ENCODE measurements at places on chromosomes 6 and 20. TPM values are rescaled to one million over a fixed set of nuclear protein-coding genes. Genes with fewer than 3 reads are reported as not detected.
A peak's percentile ranks its signal among the peaks of the same experiment; 100 is the strongest.

ZNF292 gene
- 81.8 TPM for total RNA-seq

HLA-DRB1 gene
- total RNA-seq, result 12.7 TPM

BEND6 gene
- not detected for total RNA-seq

HLA-DQA2 gene
- total RNA-seq, result not detected

SNX9 gene
- total RNA-seq, result 43.3 TPM

- H3K27me3 ChIP-seq, result peaks cover 2% of the 10 kb centered on the region
- no peak overlapping the region for H3K4me3 ChIP-seq
- H3K36me3 ChIP-seq, result no peaks in the 10 kb centered on the region
- no peaks in the 10 kb centered on the region for H3K4me1 ChIP-seq
- no peak overlapping the region for H3K27ac ChIP-seq
These were observed 27.5 kb downstream of the PXDC1 start for GRCh38 chr6:3723966-3724365.

DNA sequence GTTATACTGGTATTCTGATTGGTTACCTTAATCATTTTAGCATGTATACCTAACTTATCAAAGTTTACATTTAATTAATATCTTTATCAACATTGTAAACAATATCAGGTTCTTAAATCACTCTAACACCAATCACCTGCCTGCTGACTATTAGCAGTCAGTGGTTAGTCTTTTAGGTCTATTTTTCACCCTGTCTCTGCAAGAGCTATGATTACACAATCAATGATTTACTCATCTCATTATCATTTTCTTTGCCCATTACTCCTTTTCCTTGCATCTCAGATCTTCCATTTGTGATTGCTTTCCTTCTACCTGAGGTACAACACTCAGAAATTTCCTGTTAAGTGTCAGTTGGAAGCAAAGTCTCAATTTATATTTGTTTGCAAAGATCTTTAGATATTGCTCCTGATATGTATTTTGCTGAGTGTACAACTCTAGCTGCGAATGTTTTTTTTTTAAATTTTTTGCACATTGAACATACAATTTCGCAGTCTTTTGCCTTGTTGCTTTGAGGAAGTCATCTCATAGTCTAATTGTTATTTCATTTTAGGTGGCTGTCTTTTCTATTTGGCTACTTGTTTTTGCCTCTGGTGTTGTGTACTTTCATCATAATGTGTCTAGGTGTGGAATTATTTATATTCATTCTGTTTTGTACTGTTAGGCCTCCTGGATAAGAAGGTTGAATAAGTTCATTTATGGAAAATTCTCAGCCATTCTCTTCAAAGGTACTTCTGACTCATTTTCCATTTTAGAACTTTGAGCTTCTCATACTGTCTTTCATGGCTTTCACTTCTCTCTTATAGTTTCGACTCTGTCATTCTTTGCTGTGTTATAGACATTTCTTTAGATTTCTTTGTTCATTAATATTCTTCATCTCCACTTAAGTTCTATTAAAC lies 104.9 kb upstream of the CEP162 start:
- H3K4me1 ChIP-seq, result no peaks in the 10 kb centered on the region
- no peaks in the 10 kb centered on the region for H3K27me3 ChIP-seq
- no peak overlapping the region for H3K4me3 ChIP-seq
- no peak overlapping the region for H3K27ac ChIP-seq
- H3K36me3 ChIP-seq, result no peaks in the 10 kb centered on the region

DNA sequence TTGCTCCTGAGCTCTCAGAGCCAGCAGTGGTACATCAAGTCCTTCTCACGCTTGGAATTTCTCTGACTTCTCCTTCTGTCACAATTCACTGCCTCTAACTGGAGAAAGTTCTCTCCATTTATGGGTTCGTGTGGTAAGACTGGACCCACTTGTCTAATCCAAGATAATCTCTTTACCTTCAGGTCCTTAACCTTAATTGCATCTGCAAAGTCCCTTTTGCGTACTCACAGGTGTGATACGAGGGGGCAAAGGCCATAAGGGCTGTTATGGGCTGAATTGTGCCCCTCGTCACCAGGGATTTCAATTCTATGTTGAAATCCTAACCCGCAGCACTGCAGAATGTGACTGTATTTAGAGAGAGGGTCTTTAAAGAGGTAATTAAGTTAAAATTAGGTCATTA lies 27.5 kb upstream of the TBC1D22B start:
- H3K27ac ChIP-seq, result no peak overlapping the region
- H3K27me3 ChIP-seq, result peaks cover 6% of the 10 kb centered on the region
- peaks cover 7% of the 10 kb centered on the region for H3K4me1 ChIP-seq
- H3K36me3 ChIP-seq, result no peaks in the 10 kb centered on the region
- DNase-seq, result no peak

DNA sequence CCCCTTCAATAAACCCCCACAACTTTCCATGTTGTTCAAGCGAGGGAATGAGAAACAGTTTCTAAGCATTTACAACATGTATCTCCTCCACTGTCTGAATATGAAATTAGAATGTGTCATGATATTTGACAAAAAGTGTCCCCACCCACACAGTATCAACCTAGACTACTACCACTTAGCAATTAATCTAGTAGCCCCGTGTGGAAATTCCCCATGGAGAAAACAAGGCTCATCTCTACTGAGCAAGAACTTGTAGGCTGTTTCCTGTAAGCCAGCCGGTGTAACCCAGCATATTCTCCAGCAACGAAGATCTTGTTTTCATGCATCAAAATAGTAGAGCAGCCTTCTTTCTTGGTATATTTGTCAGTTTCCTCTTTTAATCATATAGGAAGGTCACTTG lies 115.0 kb downstream of the IRF4 start:
- H3K4me1 ChIP-seq, result peaks cover 100% of the 10 kb centered on the region
- DNase-seq, result peak; percentile 77
- H3K36me3 ChIP-seq, result peaks cover 30% of the 10 kb centered on the region
- H3K27me3 ChIP-seq, result no peaks in the 10 kb centered on the region

GRCh38 chr20:4014031-4014474 lies 1.3 kb downstream of the RNF24 start:
- H3K36me3 ChIP-seq, result peaks cover 4% of the 10 kb centered on the region
- peaks cover 2% of the 10 kb centered on the region for H3K27me3 ChIP-seq
- H3K27ac ChIP-seq, result peak overlapping the region; percentile 83
- peak; percentile 44 for DNase-seq

- DNase-seq, result no peak
- H3K4me1 ChIP-seq, result peaks cover 5% of the 10 kb centered on the region
- H3K4me3 ChIP-seq, result no peak overlapping the region
- no peaks in the 10 kb centered on the region for H3K36me3 ChIP-seq
These were observed 23.8 kb upstream of the TMEM30A start for GRCh38 chr6:75308250-75308988.

DNA sequence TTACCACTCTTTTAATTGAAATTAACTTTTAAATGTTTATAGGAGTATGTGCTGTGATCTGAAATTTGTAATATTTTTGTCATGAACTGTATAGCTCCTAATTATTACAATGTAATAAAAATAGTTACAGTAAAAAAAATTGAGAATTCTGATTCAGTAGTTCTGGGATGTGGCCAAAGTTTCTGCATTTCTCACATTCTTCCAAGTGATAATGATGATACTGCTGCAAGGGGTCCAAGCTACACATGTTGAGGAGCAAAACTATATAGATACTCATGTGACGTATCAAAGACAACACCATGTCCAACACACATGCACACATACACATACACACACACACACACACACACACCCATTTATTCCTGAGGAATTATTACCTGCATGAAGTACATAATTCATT lies 71.0 kb upstream of the FAM83B start:
- no peaks in the 10 kb centered on the region for H3K27me3 ChIP-seq
- no peak overlapping the region for H3K27ac ChIP-seq
- H3K4me1 ChIP-seq, result no peaks in the 10 kb centered on the region
- no peak overlapping the region for H3K4me3 ChIP-seq
- no peaks in the 10 kb centered on the region for H3K36me3 ChIP-seq

DNA sequence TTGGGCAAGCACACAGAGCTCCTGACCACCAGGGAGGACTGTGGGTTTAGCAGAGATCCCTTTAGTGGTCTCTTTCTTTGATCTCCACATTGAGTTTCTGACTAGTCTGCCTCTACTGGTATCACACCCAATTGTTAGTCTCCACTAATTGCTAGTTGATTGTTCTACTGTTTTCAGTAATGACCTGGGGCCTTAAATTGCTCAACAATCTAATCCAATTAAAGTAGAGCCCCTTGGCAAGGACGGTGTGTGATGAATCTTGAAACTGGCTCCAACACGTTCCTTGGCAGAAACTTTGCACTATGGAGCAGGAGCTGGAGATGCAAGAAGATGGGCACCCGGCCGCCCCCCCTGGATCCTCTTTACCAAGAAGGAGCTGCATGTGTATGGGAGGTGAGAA lies 12.3 kb downstream of the FAM50B start:
- peaks cover 12% of the 10 kb centered on the region for H3K27me3 ChIP-seq
- DNase-seq, result no peak
- H3K4me1 ChIP-seq, result no peaks in the 10 kb centered on the region
- H3K4me3 ChIP-seq, result no peak overlapping the region

- H3K27ac ChIP-seq, result no peak overlapping the region
- no peak for DNase-seq
- H3K27me3 ChIP-seq, result peaks cover 13% of the 10 kb centered on the region
- no peak overlapping the region for H3K4me3 ChIP-seq
- H3K4me1 ChIP-seq, result no peaks in the 10 kb centered on the region
These were observed 7.3 kb upstream of the PCMTD2 start for GRCh38 chr20:64247970-64248841.

DNA sequence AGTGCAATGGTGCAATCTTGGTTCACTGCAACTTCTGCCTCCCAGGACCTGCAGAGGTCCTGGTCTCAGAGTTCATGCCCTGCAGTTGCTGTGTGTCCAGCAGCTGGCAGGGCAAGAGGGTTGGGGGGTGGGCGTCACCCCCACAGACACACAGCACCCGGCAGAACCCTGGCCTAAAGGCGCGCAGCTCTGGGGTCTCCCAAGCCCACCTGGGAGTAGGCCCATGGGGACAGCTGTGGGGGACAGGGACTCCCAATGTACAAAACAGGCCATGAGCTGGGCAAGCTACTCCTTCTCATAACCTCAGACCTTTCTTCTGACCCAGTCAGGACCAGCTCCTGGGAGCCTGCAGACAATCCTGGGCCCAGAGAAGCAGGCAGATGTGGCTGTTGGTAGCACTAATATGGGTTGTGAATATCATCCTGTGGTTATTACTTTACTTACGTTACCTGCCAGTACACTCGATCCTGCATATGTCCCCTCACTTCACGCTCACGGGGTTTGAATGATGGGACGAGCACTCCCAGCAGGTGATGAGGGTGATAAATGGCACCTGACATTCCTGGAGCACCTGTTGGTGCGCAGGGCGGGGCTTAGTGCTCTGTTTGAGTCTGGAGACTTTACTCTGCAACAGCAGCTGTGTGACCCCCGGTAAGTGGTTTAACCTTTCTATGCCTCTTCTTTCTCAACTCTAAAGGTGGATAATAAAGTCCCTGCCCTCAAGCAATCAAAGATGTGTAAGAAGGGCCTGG lies 39.9 kb upstream of the SULF2 start:
- no peaks in the 10 kb centered on the region for H3K36me3 ChIP-seq
- no peaks in the 10 kb centered on the region for H3K4me1 ChIP-seq
- H3K4me3 ChIP-seq, result no peak overlapping the region
- H3K27ac ChIP-seq, result no peak overlapping the region
- DNase-seq, result no peak
- peaks cover 3% of the 10 kb centered on the region for H3K27me3 ChIP-seq

DNA sequence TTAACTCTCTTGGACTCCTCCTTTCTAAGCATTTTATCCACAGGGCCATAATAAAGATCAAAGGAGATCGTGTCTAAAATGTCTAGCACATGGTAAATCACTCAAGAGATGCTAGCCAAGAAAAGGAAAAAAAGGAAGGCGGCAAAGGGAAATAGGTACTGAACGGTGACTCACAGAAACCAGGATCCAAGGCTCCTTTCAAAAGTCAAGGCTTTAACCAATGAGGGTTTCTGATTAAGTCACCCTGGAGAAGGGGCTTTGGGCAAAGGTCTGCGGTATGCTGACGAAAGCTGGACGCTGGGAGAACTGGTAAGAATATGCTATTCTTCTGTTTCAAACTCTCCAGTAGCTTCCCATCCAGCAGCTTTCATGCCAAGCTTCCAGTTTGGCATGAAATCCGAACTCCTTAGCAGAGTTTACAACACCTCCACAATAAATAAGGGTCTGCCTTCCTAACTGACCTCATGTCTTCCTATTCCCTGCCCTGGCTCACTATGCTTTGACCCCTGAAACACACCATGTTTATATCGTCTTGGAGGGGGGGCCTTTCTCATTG lies 1.0 kb downstream of the TOMM34 start:
- H3K36me3 ChIP-seq, result peaks cover 55% of the 10 kb centered on the region
- H3K27ac ChIP-seq, result peak overlapping the region; percentile 99
- H3K27me3 ChIP-seq, result no peaks in the 10 kb centered on the region
- H3K4me1 ChIP-seq, result peaks cover 59% of the 10 kb centered on the region
- peak; percentile 42 for DNase-seq
- H3K4me3 ChIP-seq, result peak overlapping the region; percentile 94

GRCh38 chr6:24779416-24780016 lies 4.8 kb downstream of the GMNN start:
- no peak overlapping the region for H3K27ac ChIP-seq
- H3K4me1 ChIP-seq, result peaks cover 29% of the 10 kb centered on the region
- no peak for DNase-seq

Measured in activated CD4-positive, alpha-beta T cell treated with anti-CD3 and anti-CD28 coated beads for 36 hours (primary cell).